ENCODE measurements at places on chromosomes 7 and 10. TPM values are rescaled to one million over a fixed set of nuclear protein-coding genes. Genes with fewer than 3 reads are reported as not detected.

Gene TMEM213
- not detected for total RNA-seq

Gene FAM241B
- 1.2 TPM for total RNA-seq

Gene RAB19
- not detected for total RNA-seq

Gene ACSM6
- not detected for total RNA-seq

Gene AKR1C1
- 0.27 TPM for total RNA-seq

Gene IDI2
- 0.08 TPM for total RNA-seq

Gene NEBL
- under 0.01 TPM for total RNA-seq

Gene SPDYE1
- not detected for total RNA-seq

Gene SPDYE8
- not detected for total RNA-seq

Gene NKX2-3
- total RNA-seq = 0.19 TPM

Gene VWA2
- total RNA-seq = not detected

Gene CFTR
- total RNA-seq = 0.53 TPM

Gene FOXI2
- total RNA-seq = not detected

Gene ATOH7
- total RNA-seq = 0.11 TPM

Gene ASAH2B
- total RNA-seq = 1.5 TPM

Gene SLC13A4
- 0.21 TPM for total RNA-seq

Gene PURB
- 24.0 TPM for total RNA-seq

Gene AEBP1
- total RNA-seq = not detected

Gene TUBAL3
- total RNA-seq = not detected

Gene PRPS1L1
- not detected for total RNA-seq

Gene UNCX
- total RNA-seq = not detected

Gene LMBR1
- 79.9 TPM for total RNA-seq

Gene PCLO
- total RNA-seq = 1,083 TPM

Gene HOXA9
- not detected for total RNA-seq

Gene CTBP2
- total RNA-seq = 38.1 TPM

Gene SRRM3
- total RNA-seq = 16.4 TPM

Gene SPDYE5
- not detected for total RNA-seq

Gene LIPN
- not detected for total RNA-seq

Gene ZDHHC6
- 31.2 TPM for total RNA-seq

Gene RBM20
- 1.0 TPM for total RNA-seq

Gene TEX36
- total RNA-seq = not detected

Gene SEMA3A
- total RNA-seq = 10.0 TPM

Gene PTER
- total RNA-seq = 21.5 TPM

Gene PRSS58
- total RNA-seq = not detected

Gene TBXAS1
- 3.4 TPM for total RNA-seq

Gene GNB2
- total RNA-seq = 43.7 TPM

Gene LIPF
- total RNA-seq = not detected

Gene COL13A1
- total RNA-seq = 0.11 TPM

Gene FAM25G
- not detected for total RNA-seq

Gene SPDYE16
- not detected for total RNA-seq

Gene MMP21
- total RNA-seq = not detected

Gene BAMBI
- total RNA-seq = 288 TPM

Gene ACTR1A
- 85.6 TPM for total RNA-seq

Gene OPALIN
- total RNA-seq = not detected
